ENCODE measurements at places on chromosomes 6 and 20.
A peak's percentile ranks its signal among the peaks of the same experiment; 100 is the strongest.

- DNase-seq, result no peak
Observed at GRCh38 chr6:41174610-41175009, 11.7 kb upstream of the TREM2 start.

DNA sequence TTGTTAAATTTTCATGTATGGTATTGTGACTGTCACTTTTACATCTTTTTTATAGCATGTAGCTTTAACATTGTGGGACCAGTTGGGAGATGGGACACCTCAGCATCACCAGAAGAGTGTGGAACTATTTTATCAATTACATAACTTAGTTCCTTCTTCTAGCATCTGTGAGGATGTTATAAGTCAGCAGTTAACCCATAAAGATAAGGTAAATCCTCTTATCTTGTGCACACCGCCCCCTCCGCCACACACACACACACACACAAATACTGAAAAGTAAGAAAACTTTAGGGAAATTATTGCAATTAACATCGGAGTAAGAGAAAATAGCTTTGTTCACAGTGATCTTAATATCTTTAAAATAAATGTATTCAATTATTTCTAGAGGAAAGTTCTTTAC lies 60.9 kb downstream of the PGM3 start:
- no peak for DNase-seq

GRCh38 chr6:149890629-149891045 lies 7.3 kb downstream of the RAET1E start:
- no peak for DNase-seq

GRCh38 chr20:4060064-4060795 lies 44.9 kb upstream of the RNF24 start:
- DNase-seq, result no peak

DNA sequence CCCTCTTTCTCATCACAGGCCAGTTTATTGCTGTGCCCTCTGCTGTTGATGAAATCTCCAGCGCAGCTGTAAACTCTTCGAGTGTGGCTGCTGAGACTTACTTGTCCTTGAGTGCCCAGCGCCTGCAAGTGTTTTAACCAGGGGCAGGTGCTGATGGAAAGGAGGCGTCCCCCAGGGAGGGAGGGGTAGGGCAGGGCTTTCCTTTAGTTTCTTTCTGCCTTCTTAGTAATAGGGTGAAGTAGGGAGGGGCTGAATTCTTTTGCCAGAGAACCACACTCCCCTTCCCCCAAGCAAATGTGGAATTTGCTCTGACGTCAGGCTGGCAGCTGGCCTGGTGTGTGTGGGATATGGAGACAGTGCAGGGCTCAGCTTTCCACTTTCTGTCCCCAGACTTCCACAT lies 61.2 kb downstream of the IGF2R start:
- DNase-seq, result no peak

GRCh38 chr6:29850011-29850553 lies 22.5 kb downstream of the HLA-G start:
- peak; percentile 12 for DNase-seq

- DNase-seq, result peak; percentile 89
Observed at GRCh38 chr20:58888521-58889333, 36.2 kb downstream of the GNAS start.

GRCh38 chr6:40450483-40450882 lies 136.7 kb downstream of the LRFN2 start:
- no peak for DNase-seq

GRCh38 chr6:157487110-157487773 lies 106.3 kb downstream of the ZDHHC14 start:
- DNase-seq, result no peak

DNA sequence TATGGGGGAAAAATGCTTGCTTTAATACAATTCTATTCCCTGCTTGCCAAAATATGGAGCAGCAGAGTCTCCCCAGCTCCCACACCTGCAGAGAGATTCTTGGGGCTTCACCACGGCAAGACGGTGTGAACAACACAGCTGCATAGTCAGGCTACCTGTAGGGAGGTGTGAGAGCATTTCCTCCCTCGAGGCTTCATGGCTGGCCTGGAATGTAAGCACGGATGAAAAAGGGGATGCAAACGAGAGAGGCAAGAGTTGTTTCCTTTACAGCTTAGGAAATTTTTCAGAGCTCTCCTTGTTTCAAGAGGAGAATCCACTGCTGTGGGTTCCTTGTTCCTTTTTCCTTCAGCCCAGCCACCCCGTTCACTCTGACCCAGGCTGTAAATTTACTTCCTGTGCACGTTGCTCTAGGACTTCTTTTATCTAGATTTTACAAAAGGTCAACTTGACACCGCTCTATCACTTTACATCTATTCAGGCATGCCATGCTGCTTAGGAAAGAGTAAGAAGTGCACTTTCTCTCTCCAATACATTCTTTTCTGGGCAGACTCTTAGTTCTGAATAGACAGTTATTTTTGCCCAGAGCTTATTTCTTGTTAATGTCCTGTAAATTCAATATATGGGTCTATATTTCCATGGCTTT lies 197.1 kb downstream of the KHDC1L start:
- no peak for DNase-seq

- no peak for DNase-seq
Observed at GRCh38 chr6:34418367-34418766, 7.5 kb downstream of the RPS10 start.

GRCh38 chr6:146543940-146544615 lies 445 bp downstream of the RAB32 start:
- DNase-seq, result no peak

DNA sequence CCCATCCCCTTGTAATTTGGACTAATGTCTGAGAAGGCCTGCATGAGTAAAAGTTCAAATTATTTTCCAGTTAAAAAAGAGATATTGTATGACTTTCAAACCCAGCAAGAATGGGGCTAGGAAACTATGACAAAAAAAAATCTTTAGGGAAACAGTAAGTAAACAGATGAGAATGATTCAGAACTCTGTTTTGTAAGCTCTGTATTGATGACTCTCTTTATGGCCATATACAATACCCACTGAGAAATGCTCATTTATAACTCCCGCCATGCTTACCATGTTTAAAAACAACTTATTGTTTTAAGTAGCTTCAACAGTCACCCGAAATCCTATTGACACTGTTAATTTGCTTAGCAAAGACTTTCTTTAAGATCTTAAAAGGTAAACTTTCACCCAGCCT lies 17.2 kb upstream of the PCK1 start:
- DNase-seq, result no peak

- no peak for DNase-seq
Observed at GRCh38 chr20:54658525-54658924, 183.1 kb downstream of the DOK5 start.

DNA sequence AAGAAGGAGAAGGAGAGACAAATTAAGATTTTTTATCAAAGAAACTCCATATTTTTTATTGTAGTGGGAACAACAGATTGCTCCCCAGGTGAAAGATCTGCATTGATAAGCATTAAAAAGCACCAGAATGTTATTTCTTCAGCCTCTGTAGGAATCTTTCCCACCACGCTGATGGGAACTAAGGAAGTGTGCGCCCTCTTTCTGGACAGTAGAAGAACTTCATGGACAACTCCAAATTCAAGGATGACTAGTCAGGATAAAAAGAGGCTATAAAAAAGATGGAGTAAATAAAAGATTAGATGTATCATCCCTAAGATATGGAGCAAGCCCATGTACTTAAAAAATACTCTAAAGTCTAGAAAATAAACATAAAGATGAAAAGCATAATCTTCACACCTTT lies 45.8 kb upstream of the PAK5 start:
- no peak for DNase-seq

- no peak for DNase-seq
Observed at GRCh38 chr6:109521080-109521479, 38.1 kb upstream of the ZBTB24 start.
